ENCODE measurements at places on chromosomes 3 and 15.
A peak's percentile ranks its signal among the peaks of the same experiment; 100 is the strongest.

DNA sequence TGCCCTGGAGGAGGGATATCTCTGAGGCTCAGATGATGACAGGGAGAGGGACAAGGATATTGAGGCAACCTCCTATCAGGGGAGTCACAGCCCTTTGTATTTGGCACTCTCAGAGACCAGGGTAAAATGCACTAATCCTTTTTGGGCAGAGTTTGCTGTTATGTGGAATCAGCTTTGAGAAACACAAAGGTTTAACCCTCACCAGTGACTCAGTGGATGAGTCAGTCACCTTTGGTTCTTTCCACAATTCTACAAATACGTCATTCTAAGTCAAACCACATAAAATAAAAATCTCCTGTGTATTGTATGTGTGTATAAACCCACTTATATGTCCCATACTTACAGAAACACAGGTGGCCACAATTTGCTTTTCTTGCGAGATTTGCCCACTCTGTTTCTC, 5.1 kb downstream of the LSAMP start:
- no peak for ATAC-seq
- no peaks in the 10 kb centered on the region for H3K36me3 ChIP-seq
- H3K27ac ChIP-seq: no peak overlapping the region
- no peaks in the 10 kb centered on the region for H3K27me3 ChIP-seq

- no peaks in the 10 kb centered on the region for H3K27me3 ChIP-seq
- H3K4me3 ChIP-seq: no peak overlapping the region
- peak overlapping the region; percentile 0 for H3K27ac ChIP-seq
- H3K4me1 ChIP-seq: peaks cover 8% of the 10 kb centered on the region
- peak; percentile 95 for ATAC-seq
- peaks cover 6% of the 10 kb centered on the region for H3K36me3 ChIP-seq
These were observed 325.1 kb downstream of the SUCLG2 start for GRCh38 chr3:67329358-67329757.

- no peak overlapping the region for H3K4me3 ChIP-seq
- ATAC-seq: no peak
- H3K36me3 ChIP-seq: peaks cover 37% of the 10 kb centered on the region
- H3K27ac ChIP-seq: no peak overlapping the region
These were observed 181.0 kb downstream of the ATG7 start for GRCh38 chr3:11452885-11453847.

- no peaks in the 10 kb centered on the region for H3K4me1 ChIP-seq
- no peak overlapping the region for H3K4me3 ChIP-seq
- no peak for ATAC-seq
- H3K36me3 ChIP-seq: no peaks in the 10 kb centered on the region
These were observed 180.5 kb upstream of the RASGRP1 start for GRCh38 chr15:38745126-38745525.

- no peak overlapping the region for H3K4me3 ChIP-seq
- no peaks in the 10 kb centered on the region for H3K4me1 ChIP-seq
- H3K27me3 ChIP-seq: peaks cover 8% of the 10 kb centered on the region
- H3K27ac ChIP-seq: no peak overlapping the region
- ATAC-seq: no peak
- H3K36me3 ChIP-seq: no peaks in the 10 kb centered on the region
These were observed 209.9 kb upstream of the MRPL3 start for GRCh38 chr3:131712662-131713061.

All from stimulated activated memory B cell treated with anti-CD40 and anti-IgM and Interleukin-4, amounts not matched to agents 10 μg/mL and 1 μg/mL and 100 μg/mL, for 72 hours (primary cell).